ENCODE measurements at places on chromosomes 13 and 19. TPM values are rescaled to one million over a fixed set of nuclear protein-coding genes. Genes with fewer than 3 reads are reported as not detected.
A peak's percentile ranks its signal among the peaks of the same experiment; 100 is the strongest.

GRCh38 chr19:10885201-10886169 lies 14.1 kb downstream of the CARM1 start:
- DNase-seq, result no peak

DNA sequence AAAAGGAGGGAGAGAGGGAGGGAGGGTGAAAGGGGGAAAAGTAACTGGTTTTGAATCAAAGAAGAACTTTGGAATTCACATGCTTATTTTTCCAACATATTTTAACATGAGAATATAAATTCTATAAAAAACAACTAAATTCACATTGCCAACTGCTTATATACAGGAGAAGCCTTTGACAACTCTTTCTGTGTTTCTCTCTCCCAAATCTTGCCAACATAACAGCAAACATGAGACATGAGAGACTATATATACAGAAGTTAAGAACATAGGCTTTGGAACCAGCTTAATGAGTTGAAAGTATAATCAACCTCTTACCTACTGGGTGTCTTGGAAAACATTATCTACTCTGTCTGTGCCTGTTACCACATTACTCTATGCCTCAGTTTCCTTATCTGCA lies 493.3 kb downstream of the RFC3 start:
- DNase-seq, result no peak

DNA sequence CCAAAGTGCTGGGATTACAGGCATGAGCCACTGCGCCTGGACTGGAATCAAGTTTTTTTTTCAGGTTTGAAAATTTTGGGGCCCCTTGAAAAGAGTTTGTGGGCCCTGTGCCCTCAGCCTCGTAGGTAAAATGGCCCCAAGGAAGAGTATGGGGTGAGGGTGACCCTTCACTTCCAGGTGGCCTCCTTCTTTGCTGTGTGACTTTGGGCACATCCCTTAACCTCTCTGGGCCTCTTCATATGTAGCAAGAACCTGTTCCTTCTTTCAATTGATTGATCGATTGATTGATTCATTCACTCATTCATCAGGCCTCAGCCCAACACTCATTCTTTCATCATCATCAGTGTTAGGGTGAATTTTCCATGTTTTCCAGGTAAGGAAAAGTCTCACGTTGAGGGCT lies 3.4 kb upstream of the TMEM221 start:
- no peak for DNase-seq

GRCh38 chr19:28456252-28456651 lies 756.7 kb downstream of the UQCRFS1 start:
- no peak for DNase-seq

DNA sequence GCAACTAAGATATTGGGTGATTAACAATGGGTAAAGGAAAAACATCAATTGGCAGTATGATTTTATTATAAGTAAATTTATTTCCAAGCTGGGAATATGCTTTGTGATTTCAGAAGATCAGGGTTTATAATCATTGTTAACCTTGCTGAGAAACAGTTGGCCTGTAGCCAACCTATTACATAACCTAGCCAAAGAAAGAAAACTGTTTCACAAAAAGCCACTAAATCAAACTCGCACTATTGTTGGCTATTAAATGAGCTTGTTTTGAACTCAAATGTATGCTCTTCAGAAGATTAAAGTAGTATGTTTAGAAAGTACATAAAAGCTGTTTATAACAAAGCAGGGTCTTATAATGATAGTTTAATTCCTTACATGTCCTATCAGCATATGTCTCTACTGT lies 151.7 kb downstream of the LHFPL6 start:
- DNase-seq, result no peak

GRCh38 chr13:30409886-30410704 lies 12.2 kb upstream of the UBE2L5 start:
- no peak for DNase-seq

DNA sequence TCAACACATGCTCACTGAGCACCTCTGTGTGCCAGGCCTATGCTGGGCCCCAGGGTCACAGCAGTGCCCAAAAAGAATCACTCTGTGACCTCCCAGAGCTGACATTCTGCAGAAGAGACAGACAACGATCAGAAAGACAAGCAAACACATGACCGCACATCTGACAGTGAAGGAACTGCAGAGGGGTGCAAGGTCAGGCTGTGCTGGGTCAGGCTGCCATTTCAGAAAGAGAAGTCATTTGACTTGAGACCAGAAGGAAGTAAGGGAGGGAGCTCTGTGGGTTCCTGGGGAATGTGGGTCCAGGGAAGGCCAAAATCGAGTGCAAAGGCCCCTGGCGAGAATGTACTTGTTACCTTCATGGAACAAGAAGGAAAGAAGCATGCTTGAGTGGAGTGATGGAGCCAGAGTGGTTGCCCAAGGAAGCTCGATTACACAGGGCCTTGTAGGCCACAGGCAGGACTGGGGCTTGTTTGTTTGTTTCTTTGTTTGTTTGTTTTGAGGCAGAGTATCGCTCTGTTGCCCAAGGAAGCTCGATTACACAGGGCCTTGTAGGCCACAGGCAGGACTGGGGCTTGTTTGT lies 11.4 kb upstream of the CD22 start:
- no peak for DNase-seq

TINCR gene
- total RNA-seq, result 3.7 TPM

GRCh38 chr13:113948034-113948742 lies 25.7 kb downstream of the C13orf46 start:
- no peak for DNase-seq

DNA sequence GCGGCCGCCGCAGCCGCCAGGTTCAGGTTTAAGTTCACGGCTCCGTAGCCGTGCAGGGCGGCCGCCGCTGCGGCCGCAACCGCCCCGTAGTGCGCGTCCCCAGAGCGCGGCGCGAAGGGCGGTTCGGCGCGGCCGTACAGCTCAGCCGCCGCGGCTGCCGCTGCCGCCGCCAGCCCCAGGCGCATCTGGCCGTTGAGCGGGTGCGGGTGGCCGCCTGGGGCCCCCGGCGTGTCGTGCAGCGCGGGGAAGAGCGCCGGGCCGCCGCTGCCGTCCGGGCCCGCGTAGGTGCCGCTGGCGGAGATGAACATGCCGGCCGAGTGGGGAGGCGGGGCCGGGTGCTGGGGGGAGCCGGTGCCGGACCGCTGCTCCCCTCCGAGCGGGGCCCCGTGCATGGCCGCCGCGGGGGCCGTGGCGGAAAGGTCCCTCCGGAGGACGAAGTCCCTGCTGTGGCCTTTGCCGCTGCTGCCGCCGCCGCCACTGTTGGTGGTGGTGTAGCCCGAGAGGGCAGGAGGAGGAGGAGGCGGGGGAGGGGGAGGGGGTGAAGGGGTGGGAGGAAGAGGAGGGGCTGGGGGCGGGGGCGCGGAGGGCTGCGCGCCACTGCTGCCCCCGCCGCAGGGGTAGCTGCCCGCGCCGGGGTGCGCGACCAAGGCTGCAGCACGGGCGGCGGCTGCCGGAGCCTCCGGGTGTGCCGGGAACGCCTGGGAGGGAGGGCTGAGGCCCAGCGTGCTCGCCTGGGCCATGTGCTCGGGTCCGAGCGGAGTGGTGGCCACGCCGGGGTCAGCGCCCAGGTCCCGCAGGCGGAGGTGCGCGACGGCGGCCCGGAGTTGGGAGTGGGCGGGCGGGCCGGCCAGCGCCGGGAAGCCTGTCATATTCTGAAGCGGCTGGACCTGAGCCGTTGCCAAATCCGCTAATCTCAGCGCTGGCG lies 654 bp downstream of the ZIC5 start:
- peak; percentile 51 for DNase-seq

GRCh38 chr19:46839752-46840497 lies 10.7 kb downstream of the AP2S1 start:
- no peak for DNase-seq

GRCh38 chr13:34322014-34322742 lies 504.2 kb downstream of the RFC3 start:
- DNase-seq, result no peak

- no peak for DNase-seq
These were observed 3.5 kb downstream of the LGALS7B start for GRCh38 chr19:38792250-38793111.

DNA sequence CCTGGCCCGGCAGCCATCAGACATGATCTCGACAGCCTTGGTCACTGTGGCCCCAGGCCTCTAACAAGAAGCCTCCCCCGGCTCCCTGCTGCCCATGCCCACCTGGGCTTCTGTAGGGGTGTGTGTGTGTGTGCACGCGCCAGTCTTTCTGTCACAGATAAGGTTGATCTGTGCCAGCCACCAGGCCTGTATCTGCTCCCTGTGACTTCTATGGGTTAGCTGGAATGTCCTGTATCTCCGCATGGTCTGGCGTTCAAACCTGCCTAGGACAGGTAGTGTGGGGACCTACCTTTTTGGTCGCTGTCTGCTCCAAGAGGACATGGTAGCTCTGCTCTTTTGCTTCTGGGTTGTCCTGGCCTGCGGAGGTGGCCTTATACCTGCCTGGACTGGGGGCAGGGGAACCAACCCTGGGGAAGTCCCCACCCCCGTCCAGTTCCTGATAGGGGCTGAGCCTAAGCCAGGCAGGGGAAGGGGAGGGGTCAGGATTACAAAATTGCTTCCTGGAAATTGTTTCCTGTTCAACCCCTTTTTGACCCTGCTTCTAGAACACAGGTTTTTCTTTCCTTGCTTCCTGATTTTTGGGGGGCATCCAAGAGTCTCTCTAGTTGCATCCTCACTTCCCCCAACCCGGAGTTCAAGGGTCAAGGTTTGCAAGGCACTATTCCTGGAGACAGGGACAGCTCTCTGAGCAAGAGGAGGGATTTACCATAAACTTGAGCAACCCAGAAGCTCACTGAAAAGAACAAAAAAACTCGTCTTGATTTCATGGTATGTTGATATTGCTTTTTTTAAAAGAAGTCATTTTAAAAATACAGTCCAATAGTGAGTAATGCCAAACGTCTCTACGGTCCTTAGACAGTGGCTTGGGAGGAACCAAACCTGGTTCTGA lies at the start of gene LRG1:
Gene LRG1, minus strand, starts transcription at position 344 of the 889 bp plus-strand sequence. Its CDS starts 23 bp downstream, at position 321.
- DNase-seq, result no peak

DNA sequence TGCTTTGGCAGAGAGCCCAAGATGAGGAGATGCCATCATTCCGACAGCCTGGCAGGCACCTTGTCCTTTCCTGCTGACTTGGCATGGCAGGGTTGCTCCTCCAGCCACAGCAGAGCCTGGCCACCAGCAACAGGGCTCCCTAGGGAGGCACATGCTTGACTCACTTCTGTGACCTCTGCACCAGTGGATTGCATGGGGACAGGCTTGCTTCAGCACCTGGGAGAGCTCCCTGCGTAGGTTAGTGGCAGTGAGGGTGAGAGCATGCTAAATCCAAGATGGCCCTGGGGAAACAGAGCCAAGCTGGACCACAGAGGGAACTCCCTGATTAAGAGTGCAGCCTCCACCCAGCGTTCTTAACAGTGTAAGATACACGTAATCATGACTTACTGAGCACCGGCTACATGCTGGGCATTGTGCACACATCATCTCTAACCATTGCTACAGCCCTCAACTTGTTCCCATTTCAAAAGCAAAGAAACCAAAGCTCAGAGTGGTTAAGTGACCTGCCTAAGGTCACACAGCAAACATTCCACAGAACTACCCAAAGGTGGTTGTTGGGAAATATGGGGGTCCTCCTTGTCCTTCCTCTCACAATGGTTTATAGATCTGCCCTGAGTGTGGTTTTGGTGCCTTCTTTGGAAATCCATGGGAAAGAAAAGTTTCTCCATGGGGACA lies 116.6 kb upstream of the UQCRFS1 start:
- no peak for DNase-seq

DNA sequence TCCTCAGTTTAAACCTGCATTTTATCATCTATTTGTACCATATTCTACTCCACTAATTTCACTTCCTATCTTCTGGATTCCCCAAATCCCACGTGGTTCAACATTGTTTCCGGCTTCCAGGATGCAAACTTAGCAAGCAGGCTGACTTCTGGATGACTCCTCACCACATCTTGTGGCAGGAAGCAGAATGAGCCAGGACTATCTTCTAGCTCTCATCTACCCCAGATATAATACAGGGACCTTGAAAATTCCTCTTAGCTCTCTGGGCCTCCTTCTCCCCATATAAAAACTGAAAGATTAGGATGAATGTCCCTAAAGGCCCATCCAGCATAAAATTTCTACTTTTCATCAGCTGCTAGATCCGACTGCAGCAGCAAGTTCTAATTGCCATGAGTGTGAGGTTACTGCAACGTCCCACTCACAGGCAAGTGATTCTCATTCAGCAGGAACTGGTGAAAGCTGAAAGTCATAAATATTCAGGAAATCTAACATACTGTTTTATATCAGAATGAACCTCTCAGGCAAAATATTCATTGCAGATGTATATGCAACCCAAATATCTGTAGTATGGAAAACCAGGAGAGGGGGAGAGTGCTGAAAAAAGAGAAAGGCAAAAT lies 93.4 kb downstream of the KCTD12 start:
- DNase-seq, result peak; percentile 64

DNA sequence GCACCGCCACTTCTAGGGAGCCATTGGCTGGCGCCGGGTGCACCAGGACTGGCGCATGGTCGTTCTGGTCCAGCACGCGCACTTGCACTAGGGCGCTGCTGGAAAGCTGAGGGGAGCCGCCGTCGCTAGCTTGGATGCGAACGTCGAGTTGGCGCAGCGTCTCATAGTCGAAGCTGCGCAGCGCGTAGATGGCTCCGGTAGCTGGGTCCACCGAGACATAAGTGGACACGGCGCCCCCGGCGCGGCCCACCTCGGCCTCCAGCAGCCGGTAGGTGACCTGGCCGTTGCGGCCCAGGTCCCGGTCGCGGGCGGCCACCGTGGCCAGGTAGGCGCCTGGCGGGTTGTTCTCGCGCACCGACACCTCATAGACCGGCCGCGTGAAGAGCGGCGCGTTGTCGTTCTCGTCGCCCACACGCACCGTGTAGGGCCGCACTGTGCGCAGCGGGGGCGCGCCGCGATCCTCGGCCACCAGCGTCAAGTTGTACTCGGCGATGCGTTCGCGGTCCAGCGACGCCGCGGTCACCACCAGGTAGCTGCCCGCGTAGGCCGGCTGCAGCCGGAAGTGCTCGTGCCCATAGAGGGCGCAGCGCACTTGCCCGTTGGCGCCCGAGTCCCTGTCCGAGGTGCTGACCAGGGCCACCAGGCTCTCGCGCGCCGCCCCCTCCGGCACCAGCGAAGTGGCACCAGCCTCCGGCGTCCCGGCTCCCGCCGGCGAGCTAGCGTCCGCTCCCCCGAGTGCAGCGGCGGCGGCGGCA lies 1.7 kb downstream of the PCDH8 start:
- peak; percentile 78 for DNase-seq

PCDH20 gene
- 0.45 TPM for total RNA-seq

GRCh38 chr13:55361141-55361540 lies 1779.6 kb upstream of the PRR20A start:
- no peak for DNase-seq

- no peak for DNase-seq
These were observed 5.4 kb upstream of the LRFN1 start for GRCh38 chr19:39325778-39326665.

DNA sequence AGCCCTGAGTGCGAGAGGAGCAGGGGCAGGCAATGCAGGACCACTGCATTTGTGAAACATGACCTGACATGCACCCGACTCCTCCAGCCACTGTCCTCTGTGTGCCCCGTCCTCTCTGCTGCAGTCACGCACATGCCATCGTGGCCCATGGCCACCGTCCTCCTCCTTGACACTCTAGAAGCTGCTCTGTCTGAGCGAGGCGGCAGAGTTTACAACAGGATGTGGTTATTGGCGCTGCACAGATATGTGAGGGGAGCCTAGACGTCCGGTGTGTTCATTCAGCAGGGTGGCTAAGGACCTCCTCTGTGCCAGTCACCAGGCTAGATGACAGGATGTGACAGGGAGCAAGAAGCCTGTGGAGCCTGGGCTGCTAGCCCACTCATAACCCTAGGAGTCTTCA lies 277.8 kb downstream of the FOXO1 start:
- no peak for DNase-seq

C19orf67 gene
- total RNA-seq, result not detected

NLRP11 gene
- total RNA-seq, result not detected

GRCh38 chr13:73880365-73880764 lies 253.8 kb downstream of the KLF12 start:
- no peak for DNase-seq

All from sciatic nerve (tissue), 2 donors.